ENCODE measurements at places on chromosomes 2 and 18.

- no peak for DNase-seq
These were observed 125.7 kb downstream of the PDE1A start for GRCh38 chr2:182301093-182301492.

DNA sequence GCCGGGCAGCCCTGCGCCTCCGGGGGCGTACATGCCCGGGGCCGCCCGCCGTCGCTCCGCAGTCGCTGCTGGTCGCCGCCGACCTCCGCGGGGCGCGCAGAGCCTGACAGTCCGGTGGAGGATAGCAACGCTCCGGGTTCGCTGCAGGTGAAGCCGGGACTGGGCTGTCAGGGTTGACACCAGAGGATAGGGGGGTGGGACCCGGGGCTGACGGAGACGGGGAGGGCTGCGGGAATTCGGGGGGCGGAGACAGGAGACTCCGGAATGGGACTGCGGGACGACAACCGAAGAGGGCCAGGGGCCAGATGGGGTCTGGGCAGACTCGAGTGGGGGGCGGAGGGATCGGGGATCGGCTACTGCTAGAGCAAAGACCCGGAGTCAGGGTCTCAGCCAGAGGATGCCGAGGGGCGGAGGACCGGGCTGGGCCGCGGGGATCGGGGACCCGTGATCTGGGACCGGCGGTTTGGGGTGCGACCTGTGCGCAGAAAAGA lies 403 bp downstream of the TMEM127 start:
- peak; percentile 80 for DNase-seq

GRCh38 chr18:9444549-9444948 lies 30.8 kb upstream of the RALBP1 start:
- DNase-seq: no peak

DNA sequence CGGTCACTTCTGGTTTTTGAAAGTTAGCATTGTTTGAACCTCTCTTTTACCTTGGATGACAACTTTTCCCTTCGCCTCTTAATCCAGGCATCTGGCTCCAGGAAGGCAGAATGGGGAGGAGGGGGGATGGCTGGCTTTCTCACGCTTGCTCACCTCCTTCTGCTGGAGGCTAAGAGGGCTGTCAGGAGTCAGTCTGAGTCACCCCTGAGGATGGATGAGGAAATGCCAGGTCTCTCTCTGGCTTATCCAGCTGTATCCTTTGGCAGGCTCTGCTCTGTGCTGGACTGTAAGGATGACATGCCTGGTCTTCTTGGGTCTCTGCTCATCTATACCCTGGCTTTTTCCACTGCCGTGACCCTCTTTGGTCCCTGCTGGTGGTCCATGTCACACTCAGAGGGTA lies 142.9 kb upstream of the GYPC start:
- no peak for DNase-seq

- no peak for DNase-seq
These were observed 34.2 kb upstream of the NCOA1 start for GRCh38 chr2:24456599-24457556.

DNA sequence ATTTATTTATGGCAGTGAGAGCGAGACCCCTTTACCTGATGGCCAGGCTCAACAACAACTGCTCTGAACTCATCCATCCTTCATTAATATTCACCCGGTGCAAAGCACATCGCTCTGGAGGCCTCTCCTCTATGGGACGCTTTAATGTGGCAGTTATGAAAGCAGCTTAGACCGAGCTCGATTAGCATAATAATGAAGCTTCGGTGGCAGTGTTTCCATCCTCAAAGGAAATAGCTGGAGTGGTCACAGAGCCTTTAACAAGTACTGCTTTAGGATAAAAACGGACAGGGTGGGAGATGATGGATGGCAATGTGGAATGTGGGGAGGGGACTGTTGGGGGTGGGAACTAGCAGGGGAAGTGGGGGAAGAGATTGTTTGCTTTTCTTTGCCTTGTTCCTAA lies 243.9 kb downstream of the SLC4A3 start:
- no peak for DNase-seq

GRCh38 chr2:191150600-191151330 lies at the start of gene STAT4:
STAT4 (minus strand) TSS chr2:191150994; CDS start chr2:191148203, 2,791 bp downstream.
- DNase-seq: no peak

DNA sequence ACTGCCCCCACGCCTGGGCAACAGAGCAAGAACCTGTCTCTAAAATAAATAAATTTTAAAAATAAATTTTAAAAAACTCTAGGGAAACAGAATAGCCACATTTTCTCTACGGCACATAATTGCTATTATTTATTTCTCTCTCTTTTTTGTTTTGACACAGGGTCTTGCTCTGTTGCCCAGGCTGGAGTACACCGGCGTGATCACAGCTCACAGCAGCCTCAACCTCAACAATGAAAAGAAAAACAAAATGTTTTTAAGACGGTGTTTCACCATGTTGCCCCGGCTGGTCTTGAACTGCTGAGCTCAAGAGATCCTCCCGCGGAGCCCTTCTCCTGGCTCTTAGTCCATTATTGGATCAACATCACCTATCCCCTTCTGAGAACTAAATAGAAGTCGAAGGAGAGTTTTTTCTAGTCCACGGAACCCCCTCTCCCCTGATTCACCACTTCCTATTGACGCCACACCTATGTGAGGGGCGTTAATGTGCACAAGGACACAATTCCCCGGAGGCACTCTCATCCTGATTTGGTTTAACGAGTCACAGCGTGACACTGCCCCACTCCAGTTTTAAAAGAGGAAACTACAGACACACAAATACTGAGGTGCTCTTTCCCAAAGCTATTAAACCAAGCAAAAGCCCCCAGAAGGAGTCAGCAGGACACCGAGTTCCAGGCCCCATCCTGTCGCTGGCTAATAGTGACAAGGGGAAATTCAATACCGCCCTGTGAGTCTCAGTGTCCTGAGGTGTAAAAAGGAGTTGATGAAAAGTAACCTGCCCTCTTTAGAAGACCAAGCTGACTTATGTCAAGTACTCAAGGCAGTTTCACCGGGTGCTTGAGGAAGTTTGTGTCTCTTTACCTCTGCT lies 1.1 kb downstream of the NPC1 start:
- no peak for DNase-seq

- DNase-seq: no peak
These were observed 5.2 kb downstream of the TTC27 start for GRCh38 chr2:32633040-32633439.

DNA sequence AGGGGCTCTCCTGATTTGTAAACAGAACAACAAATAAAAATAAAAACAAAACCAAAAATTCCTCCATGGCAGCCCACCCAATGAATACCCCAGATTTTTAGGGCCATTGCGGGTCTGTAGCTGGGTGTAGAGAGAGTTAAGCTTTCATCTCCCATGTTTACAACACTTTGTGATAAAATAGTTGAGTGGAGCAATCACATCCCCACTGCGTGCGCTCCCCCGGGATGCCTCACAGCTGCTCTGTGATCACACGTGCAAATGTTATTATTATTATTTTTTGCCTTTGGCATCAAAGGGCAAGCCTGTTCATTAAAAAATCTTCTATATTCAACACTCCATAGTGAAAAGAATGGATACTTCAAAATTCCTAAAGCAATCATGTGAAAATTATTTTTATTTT lies 118.0 kb downstream of the MBP start:
- DNase-seq: no peak

DNA sequence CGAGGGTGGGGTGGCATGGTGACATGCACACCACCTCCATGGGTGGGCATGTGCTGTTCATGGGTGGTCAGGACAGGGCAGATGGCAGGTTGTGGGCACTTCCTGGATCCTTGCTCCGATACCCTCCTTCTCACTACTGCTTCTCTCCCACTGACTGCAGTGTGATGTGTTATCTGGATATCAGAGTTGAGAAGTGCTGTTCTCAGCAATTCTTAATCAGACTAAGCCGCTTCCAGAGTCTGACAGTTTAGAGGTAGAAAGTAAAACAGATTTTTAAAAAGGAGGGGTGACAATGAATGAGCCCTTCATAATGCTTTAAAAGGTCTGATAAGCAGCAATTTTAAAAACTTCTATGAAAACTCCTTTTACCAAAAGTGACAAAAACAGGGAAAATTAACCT lies 33.9 kb downstream of the SIGLEC15 start:
- DNase-seq: no peak

DNA sequence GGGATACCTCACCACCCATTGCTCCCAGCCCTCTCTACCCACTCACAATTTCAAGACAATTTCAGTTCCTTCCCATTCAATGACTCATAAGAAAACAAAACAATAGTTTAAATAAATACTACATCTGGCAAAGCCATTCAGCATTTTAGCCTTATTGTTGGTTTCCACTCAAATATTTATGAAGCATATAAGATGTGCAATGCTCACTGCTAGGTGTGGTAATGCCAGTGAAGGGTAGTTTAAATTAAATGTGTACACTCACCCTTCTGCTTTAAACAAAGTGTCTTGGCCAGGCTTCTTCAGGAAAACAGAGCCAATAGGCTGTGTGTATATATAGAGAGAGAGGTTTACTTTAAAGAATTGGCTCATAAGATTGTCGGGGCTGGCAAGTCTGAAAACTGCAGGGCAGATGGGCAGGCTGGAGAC lies 37.0 kb downstream of the INO80C start:
- DNase-seq: no peak

GRCh38 chr2:174611854-174612253 lies 14.2 kb upstream of the WIPF1 start:
- DNase-seq: no peak

GRCh38 chr2:179837408-179837807 lies 24.0 kb downstream of the ZNF385B start:
- no peak for DNase-seq

DNA sequence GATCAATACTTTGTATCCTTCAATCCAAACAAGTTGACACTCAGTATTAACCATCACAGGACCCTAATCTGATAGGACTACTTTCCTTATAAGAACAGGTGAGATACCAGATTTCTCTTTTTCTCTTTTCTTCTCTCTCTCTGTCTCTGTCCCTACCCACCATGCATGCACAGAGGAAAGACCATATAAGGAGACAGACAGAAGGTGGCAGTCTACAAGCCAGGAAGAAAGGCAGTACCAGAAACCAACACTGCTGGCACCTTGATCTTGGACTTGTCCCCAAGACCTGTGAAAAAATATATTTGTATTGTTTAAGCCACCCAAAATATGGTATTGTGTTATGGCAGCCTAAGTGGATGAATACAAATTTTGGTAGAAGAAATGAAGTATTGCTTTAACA lies 156.2 kb upstream of the KCNH7 start:
- no peak for DNase-seq

DNA sequence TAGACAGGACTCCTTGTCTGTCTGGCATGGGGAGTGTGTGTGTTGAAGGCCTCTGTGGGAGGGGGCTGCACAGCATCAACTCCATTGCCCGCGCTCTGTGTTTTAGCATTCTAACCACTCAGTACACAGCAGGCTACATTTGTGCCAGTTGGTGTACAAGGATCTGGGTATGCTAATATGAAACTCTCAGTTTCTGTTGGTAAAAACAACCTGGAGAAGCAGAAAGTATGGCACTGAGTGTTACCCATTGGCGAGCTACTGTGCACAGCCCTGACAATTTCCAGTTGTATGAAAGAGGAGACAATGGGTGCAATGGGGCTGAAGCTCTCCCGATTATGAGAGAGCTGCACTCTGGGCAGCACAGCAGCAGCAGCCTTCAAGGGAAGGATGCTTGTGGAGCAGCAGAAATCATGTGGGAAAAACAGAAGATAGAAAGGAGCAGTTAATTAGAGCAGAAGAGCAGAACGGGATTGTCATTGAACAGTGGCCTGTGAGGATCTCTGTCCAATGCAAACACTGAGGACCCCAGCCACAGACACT lies 443.6 kb downstream of the CBLN2 start:
- DNase-seq: no peak

GRCh38 chr2:106995556-106995955 lies 109.6 kb upstream of the ST6GAL2 start:
- DNase-seq: no peak

DNA sequence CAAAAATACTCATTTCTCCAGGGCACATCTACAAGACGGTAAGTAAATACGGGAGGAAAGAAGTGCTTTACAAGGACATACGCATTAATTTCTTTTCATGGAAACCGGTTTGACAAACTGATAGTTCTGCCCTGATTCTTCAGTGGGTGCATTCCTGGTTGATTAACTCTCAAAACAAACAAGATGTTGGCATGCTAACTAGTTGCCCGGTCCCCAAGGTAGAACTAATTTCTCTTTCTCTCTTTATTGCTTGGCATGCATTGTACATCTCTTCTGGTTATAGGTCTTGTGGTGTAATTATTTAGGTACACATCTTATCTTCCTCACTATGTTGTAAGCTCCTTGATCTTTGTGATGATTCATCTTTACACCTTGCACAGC lies 46.9 kb upstream of the SPATS2L start:
- DNase-seq: no peak

GRCh38 chr18:39801848-39802247 lies 2153.2 kb upstream of the PIK3C3 start:
- DNase-seq: no peak

DNA sequence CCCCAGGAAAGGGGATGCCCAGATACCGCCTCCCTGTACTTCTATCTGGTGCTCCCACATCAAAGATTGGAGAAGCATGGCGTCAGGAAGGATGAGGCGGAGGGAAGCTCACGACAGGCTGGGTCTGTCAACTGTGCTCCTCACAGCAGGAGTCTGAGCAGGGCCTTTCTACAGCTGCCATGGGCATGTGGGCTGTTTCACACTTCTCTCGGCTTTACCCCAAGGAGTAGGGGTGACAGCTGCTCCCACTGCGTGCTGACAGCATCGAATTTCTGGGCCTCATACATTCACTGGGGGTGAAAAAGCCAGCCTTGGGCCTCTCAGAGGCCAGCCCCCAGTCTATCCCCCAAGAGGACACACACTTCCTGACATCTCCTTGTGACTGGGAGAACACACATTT lies 21.1 kb downstream of the NEURL3 start:
- DNase-seq: no peak

DNA sequence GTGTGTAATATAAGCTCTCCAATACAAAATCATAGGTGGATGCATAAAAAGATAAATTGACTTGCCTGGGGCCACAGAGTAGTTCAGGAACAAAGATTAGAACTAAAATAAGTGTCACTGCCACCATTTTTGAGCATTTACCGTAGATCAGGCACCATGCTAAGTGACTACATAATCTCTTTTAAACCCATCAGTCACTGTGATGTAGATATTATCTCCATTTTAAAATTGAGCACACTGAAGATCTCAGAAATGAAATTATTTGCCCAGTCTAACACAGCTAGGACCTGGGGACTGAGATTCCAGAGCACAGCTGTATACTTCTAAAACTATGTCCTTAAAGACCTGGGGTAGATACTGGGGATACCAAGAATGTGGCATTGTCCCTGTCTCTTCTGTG lies 737.3 kb downstream of the CNTNAP5 start:
- no peak for DNase-seq

GRCh38 chr2:43521568-43521967 lies 74.3 kb downstream of the THADA start:
- DNase-seq: no peak

- DNase-seq: no peak
These were observed 398.3 kb downstream of the GPD2 start for GRCh38 chr2:156834431-156834830.

GRCh38 chr2:97970293-97971060 lies 25.3 kb downstream of the TMEM131 start:
- no peak for DNase-seq

DNA sequence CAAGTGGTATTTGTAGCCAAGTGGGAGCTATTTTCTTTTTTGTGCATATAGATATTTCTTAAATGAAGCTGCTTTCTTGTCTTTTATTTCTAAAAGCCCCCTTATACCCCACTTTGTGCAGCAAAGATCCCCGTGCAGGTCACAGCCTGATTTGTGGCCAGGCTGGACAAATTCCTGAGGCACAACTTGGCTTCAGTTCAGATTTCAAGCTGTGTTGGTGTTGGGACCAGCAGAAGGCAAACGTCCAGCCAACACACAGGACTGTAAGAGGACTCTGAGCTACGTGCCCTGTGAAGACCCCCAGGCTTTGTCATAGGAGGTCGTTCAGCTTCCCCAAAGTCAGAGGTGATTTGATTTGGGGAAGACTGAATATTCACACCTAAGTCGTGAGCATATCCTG lies 21.9 kb downstream of the FOSL2 start:
- DNase-seq: no peak

Data from coronary artery (tissue), 2 donors.